ENCODE measurements at places on chromosomes 1 and 21.

- DNase-seq: no peak
Measured at GRCh38 chr1:914891-915280, 8.8 kb upstream of the SAMD11 start.

GRCh38 chr1:82108843-82109242, 308.1 kb downstream of the ADGRL2 start:
- DNase-seq: no peak

DNA sequence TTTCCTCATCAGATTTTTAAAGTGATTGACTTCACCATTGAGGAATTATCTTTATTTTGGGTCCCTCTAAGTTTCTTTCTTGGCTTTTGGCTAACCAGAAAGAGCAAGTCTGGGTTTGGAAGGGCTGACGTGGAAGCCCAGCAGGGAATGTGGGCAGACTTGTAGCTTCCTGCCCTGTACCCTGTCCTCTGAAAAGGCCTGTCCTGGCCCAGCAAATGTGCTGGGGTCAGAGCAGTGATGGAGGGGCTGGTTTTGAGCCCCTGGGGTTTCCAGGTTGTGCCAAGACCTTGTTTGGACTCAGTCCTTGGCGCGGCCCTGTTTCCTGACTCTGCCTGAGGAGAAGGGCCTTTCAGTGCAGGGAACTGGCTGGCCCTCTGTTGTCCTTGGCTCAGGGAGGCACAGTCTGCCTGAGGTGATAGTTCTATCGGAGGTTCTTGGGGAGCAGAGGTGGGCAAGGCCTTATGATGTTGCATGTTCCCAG, 72.1 kb downstream of the UCK2 start:
- no peak for DNase-seq

DNA sequence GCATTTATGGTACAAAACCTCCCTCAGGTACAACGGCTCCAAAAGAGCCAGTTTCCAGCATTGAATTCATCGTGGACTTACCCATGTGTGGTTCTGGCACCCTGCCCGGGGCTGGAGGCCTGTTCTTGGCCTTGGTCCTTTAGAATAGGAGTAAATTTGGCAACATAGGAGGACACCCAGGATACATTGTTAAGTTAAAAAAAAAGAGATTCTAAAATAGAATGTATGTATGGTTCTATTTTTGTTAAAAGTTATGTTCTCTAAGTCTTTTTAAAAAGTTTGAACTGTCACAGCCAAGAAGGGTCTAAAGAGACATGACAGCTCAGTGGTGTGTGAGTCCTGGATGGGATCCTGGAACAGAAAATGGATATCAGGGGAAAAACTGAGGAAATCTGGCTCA, 25.9 kb downstream of the EPHX1 start:
- DNase-seq: peak; percentile 57

DNA sequence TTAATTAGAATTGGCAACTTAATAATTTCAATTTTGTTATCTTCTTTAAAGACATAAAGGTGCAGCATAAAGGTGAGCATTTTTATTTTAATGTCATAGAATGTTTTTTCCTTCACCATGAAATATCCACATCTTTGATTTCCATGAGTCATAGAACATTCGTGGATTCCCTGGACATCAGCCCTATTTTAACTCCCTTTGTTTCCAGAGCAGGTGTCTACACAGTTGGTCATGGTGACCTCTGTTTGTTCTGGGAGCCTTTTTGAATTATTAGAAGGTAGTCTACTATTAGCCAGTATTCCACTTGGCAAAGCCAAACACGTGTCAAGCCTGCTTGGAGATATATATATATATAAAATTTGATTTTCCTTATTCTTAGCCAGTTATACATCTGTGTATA, 572.9 kb downstream of the LTN1 start:
- DNase-seq: no peak

- DNase-seq: no peak
Measured at GRCh38 chr1:24692351-24692980, 49.4 kb downstream of the SRRM1 start.

DNA sequence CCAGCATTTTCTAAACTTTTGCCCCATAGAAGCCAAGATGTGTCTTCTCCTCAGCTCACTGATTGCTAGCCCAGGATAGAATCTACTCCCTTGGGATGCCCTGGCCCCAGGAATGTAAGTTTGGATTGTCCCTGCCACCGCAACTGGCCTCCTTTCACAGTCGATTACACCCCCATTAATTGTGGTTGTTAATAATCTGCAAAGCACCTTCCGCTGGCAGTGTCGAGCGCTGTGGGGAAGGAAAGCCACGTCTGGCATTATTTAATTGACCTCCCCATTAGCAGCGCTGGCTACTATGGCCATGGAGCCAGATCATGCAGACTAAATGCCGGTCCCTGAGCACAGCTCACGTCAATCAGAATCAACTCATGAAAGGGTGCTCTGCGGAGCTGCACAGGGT, 597.3 kb upstream of the PLXNA2 start:
- DNase-seq: no peak

GRCh38 chr1:41175546-41175945, 66.6 kb downstream of the SCMH1 start:
- DNase-seq: no peak

DNA sequence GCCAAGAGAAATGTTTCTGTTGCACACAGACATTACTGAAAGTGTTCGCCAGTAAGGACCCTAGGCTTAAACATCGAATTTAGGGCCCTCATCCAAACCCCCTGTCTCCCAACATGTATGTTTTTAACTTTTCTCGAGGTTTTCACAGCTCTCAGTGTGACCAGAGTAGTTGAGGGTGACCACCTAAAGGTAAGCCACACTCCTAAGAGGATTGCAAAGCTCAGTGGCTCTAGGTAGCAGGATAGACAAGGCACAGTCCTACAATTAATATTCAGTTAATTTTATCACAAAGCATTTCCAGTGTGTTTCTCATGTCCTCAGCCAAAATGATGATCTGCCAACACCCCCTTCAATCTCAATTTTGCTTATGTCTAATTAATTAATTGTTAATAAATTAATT, 695 bp upstream of the ALG14 start:
- no peak for DNase-seq

GRCh38 chr21:39105341-39105765, 77.9 kb downstream of the PSMG1 start:
- DNase-seq: no peak

DNA sequence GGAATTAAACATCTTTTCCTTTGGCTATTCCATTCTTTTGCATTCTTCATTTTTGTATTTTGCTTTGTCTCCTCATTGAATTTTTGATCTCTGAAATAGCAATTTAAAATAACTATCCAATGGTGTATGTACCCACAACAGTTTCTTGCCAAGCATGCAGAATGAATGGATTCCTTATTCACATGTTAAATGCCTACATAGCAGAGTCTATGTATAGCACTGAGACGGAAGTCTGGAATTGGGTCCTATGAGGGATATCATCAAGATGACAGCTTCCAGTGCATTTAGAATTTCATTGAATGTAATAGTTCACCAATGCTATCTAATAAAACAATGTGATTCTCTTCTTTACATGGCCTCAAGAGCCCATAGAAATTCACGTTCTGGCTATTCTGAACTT, 97.5 kb downstream of the MRPS6 start:
- DNase-seq: no peak

GRCh38 chr1:171495444-171495843, 10.1 kb downstream of the PRRC2C start:
- no peak for DNase-seq
